ENCODE measurements at places on chromosomes 4 and X.

- DNase-seq, result no peak
Observed at GRCh38 chr4:163467082-163467770, 6.3 kb downstream of the TKTL2 start.

DNA sequence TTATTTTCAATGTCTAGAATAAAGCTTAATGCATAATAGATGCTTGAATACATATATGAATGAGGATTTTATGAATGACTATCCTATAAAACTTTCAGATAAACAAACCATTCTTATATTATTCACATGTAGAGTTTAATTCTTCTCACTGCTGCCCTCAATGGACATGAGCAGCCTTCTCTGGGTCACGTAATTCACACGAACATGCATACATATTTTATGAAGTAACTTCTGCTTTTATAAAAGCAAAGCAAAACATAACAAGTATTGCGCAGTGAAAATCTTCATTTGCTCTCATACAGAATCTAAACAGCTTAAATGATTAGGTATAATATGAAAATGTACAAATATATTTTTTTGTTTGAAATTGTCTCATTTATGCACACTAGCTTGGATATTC is 116.7 kb downstream of the TMA16 start:
- DNase-seq, result peak; percentile 88

DNA sequence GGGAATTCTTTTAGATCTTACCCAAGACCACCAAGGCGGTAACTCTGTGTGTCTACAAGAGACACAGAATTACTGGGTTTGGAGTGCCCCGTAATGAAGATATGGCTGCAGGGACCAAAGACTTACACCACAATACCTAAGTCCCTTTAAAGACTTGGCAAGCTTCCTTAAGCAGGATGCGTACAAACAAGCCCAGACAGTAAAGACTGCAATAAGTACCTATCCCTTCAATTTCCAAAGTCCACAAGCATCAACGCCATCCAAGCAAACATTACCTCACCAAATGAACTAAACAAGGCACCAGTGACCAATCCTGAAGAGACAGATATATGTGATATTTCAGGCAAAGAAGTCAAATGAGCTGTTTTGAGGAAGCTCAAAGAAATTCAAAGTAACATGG is 42.3 kb upstream of the RNF128 start:
- no peak for DNase-seq

GRCh38 chr4:158769175-158769921 is 522 bp downstream of the FNIP2 start:
- DNase-seq, result peak; percentile 78

DNA sequence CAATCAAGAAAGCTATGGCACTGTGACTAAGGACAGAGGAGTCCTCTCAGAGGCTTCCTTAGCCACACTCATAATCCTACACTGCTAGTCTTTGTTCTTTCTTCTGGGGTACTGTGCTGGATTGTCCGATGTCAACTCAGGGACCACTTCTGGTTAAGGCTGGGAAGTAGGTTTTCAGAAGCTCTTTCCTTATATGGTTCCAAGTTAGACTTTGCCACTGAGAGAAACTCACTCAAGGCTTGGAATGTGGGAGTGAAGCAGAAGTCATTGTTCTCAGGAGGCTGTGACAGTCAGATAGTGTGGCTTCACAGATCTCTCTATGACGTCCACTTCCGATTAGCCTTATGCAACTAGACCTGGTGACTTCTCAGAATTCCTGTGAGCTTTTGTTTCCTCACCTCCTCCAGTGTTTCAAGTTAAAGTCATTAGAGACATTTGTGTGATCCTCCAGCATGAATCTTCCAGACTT is 317.3 kb upstream of the F9 start:
- DNase-seq, result peak; percentile 50

DNA sequence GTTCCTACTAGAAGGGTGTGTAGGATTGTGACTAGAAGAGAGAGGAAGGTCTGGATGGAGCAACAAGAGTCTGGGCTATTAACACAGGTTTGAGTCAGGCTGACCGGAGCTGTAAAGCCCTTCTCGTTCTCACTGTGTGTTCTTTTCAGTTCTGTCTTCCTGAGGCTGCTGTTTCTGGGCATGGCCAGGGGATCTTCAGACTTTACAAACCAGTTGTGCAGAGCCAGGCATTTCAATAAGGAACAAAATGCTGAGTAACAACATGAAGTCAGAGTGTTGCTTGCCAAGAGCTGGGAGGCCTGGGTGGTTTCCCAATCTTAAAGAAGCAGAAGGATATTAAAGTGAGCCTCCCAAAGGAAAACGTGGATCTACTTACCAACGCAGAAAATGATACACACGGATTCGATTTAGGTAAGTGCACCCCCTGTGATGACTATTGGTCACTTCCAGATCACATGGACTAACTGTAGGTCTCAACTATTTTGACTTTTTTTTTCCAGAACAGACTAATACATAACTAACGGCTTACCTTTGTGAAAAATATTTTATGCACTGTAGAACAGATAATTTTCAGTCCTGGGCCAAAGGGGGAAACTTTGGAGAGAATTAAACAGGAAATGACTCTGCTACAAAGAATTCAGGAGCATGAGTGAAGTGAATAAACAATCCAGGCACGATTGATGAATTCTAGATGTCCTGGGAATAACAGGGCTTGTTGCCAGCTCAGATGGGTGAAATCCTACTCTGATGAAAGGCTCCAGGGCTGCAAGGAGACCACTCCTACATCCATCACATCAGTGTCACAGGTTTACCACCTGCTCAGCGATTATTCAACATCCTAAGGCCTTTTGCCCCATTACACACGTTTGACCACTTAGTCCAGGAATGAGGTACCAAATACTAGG is 94.5 kb downstream of the ANXA3 start:
- peak; percentile 94 for DNase-seq

DNA sequence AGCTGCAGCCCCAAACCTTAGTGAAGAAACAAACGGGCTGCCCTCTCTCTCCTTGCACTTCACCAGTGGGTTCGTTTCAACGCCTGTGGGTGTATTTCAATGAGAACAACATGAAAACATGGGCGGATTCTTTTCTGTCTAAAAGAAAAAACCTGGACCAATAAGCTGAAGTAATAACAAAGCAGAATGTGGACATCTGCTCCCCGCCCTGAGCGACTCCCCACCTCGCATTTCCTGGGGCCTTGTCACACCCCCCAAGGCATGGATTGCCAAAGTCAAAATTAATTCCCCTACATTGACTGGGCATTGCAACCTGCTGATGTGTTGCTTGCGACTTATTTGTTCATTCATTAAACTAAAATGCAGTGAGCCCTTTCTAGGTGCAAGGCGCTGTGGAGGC is 142.9 kb downstream of the BCOR start:
- no peak for DNase-seq
